Activated T-helper 1 cell treated with anti-CD3 and anti-CD28 coated beads, Interleukin-12 subunit alpha, Interleukin-12 subunit beta, Interleukin-2, Interleukin-4 antibody, amounts not matched to agents 30 ng/mL and 10 ng/mL and 1 ng/mL, durations not matched to agents 14 hours and 24 hours and 36 hours (primary cell): ENCODE measurements at places on chromosomes 5 and 9.

DNA sequence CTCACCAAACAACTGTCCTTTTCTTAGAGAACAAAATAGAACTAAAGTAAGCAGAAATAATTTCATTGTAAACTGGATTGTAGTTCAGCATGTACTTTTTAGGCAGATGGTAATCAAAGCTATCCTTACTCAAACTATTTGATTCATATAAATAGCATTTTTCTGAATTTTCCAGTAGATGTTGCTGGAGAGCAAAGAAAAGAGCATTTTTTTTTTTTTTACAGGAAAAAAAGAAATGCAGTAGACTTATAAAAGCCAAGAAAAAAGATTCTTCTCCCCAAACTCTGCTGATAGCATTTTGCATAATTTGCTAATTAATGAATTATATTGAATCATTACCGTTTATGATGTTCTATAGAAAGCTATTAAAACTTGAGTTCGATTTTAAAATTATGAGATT is 715.3 kb upstream of the WWC1 start:
- no peak for DNase-seq

- DNase-seq: no peak
Observed at GRCh38 chr9:18489861-18490260, 15.9 kb downstream of the ADAMTSL1 start.

- no peak for DNase-seq
Observed at GRCh38 chr5:161804263-161804662, 43.7 kb upstream of the GABRA1 start.

- DNase-seq: no peak
Observed at GRCh38 chr5:161411156-161411555, 135.4 kb downstream of the GABRB2 start.

- DNase-seq: no peak
Observed at GRCh38 chr5:175460126-175460525, 16.1 kb upstream of the DRD1 start.

GRCh38 chr9:13001989-13002580 is 227.3 kb downstream of the LURAP1L start:
- no peak for DNase-seq

GRCh38 chr5:157596487-157596886 is 20.9 kb upstream of the ADAM19 start:
- DNase-seq: peak; percentile 51

DNA sequence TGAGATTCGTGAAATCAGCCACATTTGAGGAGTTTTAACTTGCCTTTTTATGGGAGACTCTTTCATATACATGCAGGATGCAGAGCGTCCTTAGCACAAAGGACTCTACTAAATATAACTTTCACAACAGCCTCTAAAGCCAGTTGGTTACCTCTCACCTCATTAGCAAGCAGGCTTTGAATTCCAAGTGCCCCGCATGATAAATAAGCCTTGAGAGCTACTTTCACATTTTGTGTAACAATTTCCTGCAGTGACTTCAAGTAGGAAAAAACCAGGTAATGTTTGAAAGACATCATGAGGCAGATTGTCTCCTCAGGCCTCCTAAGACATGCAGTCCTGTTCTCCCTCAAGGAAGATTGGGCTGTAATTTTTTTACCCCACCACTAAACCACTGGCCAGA is 50.5 kb downstream of the RALGPS1 start:
- DNase-seq: no peak

DNA sequence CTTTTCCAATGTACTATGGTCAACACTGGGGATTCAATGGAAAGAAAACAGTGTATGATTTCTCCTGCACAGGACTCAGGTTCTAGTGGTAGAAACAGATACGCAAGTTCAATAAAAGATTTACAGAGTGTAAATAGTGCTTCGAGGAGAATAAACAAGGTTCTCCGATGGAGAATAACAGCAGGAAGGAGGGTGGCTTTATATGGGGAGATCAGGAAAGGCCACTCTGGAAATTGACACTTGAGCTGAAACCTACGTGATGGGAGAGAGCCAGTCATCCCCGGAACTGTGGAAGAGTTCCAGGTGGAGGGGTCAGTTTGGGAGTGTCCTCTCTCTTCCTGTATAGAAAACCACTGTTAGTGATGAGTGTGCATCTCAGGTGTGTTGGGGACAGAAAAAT is 65.9 kb downstream of the GARNL3 start:
- no peak for DNase-seq

DNA sequence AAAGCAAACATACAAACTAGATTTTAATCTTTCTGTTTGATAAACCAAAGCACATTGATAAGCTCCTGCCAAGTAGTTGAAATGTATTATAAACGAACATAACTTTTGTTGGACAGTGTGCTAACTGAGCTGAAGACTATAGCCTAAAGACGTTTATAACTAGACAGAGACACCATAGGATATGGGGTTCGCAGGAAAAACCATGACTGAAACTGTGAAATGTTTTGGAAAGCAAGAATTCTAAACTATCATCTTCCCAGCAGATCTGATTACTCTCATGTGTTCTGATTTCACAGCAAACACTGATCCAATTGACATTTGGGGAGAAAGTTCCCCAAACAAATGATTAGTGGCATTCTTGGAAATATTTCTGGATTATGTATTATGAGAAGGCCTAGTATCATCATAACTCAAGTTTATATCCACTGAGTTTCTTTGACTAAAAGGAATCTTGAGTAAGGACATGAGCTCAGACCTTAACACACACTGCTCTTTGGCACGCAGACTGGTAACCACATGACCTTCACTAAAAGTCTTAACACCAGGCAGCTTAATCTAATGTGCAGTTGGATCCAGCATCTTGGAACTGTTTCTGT is 375.2 kb downstream of the ZNF608 start:
- DNase-seq: no peak
